HT1080 (cell line): ENCODE measurements at places on chromosomes 16 and 17.

GRCh38 chr16:23062524-23062923 is 86.7 kb downstream of the USP31 start:
- no peak for DNase-seq

- no peak for DNase-seq
Measured at GRCh38 chr17:9255833-9256232, 234.5 kb downstream of the NTN1 start.

- DNase-seq: no peak
Measured at GRCh38 chr16:88703486-88704309, 2.5 kb downstream of the RNF166 start.

GRCh38 chr16:47947723-47948122 is 208.1 kb downstream of the ABCC12 start:
- no peak for DNase-seq

- DNase-seq: no peak
Measured at GRCh38 chr16:83630979-83631378, 176.8 kb upstream of the HSBP1 start.

- DNase-seq: no peak
Measured at GRCh38 chr17:4944163-4944553, 4.1 kb downstream of the RNF167 start.

GRCh38 chr17:78783711-78784324 is 1.7 kb upstream of the CYTH1 start:
- DNase-seq: no peak

DNA sequence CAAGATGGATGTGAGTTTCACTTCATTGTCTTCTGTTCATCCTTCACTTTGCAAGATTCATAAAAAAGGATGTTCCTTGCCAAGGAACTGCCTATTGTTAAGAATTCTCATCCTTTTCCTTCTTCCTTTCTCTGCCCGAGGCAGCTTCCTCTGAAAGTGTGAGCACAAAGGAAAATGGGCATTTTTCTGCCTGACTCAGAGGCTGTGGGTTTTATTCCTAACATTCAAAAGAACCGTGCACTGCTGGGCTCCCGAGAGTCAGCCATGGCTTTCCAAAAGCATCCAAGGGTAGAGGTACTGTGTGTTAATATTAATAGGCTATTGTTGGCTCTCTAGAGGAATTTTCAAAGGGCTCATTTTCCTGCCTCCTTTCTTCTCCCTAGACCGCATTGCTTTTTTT is 289.4 kb downstream of the ABCC12 start:
- DNase-seq: peak; percentile 30

- DNase-seq: no peak
Measured at GRCh38 chr17:7509937-7510336, 25.8 kb downstream of the POLR2A start.

DNA sequence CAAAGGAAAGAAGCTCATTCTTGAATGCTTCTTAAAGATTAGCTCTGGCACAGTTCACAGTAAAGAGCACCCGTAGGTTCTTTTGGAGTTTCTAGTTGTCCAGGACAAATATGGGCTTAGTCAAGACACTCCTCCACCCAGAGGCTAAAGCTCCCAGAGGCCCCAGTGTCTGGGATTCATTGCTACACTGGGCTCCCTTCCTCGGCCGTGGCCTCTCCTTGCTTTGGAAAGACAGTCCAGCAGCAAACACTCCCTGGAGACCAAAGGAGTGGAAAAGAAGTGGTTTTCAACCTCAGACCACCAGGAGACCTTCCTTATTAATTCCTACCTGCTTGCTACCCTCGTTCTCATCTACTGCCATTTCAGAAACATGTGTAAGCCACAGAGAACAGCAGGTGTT is 17.1 kb downstream of the PHB1 start:
- DNase-seq: no peak

DNA sequence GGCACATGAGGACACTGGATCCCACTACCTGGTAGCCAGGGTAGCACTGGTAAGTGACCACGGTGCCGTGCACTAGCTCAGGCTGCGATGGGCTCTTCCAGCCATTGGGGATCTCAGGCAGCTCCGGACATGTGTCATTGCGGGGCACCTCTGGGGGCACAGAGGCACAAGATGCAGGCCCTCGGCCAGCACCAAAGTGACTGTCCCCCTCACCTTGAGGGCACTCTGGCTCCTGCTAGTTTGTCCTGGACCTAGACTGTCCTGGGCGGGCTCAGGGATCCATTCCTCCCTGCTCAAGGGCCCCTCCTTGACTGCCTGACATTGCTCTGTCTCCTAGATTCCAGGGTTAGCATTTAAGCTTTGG is 6.7 kb upstream of the PHF12 start:
- no peak for DNase-seq

DNA sequence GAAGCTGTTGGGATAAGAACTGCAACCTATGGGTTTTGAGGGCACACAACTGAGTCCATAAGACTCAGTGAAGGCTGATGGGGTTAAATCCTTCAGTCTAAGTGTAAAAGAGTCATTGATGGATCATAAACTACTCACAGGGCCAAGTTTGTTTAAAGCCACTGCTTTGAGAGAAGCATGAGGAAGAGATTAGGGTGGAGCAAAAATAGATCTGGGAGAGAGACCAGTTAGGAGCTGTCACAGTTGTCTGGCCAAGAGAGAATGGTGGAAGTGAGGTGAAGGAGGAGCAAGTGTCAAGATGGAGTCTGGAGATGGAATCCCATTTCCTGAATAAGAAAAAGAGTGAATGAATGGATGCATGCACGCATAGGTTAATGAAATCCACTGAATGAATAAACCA is 379.1 kb upstream of the CDH11 start:
- no peak for DNase-seq

DNA sequence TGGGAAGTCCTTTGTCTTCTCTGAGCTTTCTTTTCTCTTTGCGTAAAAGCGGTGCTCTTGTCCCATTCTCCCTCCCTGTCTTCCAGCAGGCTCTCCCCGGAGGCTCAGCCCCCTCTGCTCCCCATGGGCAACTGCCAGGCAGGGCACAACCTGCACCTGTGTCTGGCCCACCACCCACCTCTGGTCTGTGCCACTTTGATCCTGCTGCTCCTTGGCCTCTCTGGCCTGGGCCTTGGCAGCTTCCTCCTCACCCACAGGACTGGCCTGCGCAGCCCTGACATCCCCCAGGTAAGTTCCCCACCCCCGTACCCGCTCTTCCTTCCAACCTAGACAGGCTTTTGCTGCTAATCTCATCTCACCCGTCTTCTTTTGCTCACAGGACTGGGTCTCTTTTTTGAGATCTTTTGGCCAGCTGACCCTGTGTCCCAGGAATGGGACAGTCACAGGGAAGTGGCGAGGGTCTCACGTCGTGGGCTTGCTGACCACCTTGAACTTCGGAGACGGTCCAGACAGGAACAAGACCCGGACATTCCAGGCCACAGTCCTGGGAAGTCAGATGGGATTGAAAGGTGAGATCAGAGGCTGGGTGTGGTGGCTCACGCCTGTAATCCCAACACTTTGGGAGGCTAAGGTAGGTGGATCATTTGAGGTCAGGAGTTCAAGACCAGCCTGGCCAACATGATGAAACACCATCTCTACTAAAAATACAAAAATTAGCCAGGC is 1.3 kb downstream of the TMEM219 start:
- DNase-seq: no peak

- no peak for DNase-seq
Measured at GRCh38 chr16:4891886-4892216, 44.6 kb downstream of the UBN1 start.

- no peak for DNase-seq
Measured at GRCh38 chr17:45127207-45127547, 5.1 kb downstream of the PLCD3 start.

DNA sequence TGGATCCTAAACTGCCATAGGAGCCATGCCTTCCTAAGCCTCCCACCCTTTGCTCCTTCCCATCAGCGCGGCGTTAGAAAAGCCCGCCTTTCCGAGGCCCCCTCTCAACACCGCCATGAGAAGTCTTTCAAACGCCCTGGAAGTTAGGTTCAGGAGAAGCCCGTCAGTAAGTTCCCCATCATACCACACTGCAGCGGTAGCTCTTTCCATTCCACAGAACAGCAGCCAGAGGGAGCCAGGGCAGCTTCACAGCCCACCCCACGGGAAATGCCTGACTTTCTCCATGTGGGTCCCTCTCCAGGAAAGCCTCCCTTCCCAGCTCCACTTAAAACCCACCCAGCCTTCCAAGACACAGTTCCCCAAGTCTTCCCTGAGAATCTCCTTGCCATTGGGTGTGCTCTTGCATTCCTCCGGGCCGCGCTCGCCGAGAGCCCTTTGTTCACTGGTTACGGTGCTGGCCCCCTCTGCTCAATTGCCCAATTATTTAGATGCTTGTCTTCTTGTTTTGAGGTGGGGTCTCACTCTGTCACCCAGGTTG is 28.7 kb downstream of the KIAA0513 start:
- no peak for DNase-seq

- DNase-seq: peak; percentile 65
Measured at GRCh38 chr17:78241277-78242023, 10.0 kb downstream of the TMEM235 start.

DNA sequence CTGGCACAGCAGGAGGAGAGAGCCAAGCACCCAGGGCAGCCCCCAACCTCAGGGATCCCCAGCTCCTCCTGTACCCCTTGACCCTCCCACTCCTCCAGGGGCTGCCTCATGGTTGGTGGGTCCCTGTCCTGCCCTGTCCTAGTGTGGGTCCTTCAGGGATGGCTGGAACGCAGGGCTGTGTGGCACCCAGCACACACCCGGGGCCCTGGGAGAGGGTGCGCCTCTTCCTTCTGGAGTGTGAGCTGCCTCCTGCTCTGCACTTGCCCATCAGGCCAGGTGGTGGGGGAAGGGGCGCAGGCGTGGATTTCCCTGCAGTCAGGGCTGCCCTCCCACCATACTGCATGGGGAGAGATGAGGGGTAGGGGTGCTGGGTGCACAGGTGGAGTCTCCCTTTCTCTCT is 42.6 kb downstream of the SOCS1 start:
- no peak for DNase-seq

DNA sequence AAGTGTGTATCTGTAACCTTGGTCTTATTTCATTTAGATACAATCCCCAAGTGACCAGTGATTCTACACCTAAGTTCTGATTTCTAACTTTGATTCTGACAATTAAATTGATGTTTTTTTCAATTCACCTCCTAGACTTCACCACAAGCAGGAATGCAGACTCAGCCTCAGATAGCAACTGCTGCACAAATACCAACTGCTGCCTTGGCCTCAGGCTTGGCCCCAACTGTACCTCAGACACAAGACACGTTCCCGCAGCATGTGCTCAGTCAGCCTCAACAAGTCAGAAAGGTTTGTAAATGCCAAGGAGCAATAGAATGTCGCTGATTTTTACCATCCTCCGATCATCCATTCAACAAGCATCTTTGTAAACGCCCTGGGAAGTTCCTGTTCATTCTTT is 177.7 kb downstream of the MRTFB start:
- DNase-seq: no peak

- DNase-seq: no peak
Measured at GRCh38 chr17:57589151-57590034, 155.7 kb downstream of the CCDC182 start.

- DNase-seq: no peak
Measured at GRCh38 chr17:4854111-4854681, 21.1 kb downstream of the MINK1 start.

DNA sequence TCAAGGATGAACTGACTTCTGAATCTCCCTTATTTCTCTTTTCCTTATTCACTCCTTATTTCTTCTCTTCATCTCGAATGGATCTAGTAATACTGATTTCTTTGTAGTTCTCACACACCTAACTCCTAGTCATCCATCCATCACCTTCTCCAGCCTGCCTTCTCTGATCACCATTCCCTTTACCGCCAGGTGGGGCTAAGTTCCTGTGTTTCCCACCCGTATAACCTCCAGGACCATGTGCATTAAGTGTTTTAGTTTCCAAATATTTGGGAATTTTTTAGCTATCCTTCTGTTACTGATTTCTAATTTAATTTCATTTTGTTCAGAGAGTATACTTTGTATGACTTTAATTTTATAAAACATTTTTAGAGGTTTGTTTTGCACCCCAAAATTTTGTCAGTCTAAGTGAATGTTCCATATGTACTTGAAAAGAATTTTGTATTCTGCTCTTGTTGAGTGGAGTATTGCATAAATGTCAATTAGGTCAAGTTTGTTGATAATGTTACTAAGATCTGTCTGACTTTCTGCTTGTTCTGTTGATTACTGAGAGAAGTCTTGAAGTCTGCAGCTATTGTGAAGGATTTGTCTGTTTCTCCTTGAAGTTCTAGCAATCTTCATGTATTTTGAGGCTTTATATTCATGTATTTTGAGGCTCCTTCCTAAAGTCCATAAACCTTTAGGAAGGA is 8.8 kb downstream of the BPTF start:
- no peak for DNase-seq

GRCh38 chr17:79162012-79162963 is 87.7 kb downstream of the ENGASE start:
- DNase-seq: no peak

GRCh38 chr17:75208161-75208560 is 2.7 kb downstream of the NUP85 start:
- no peak for DNase-seq

DNA sequence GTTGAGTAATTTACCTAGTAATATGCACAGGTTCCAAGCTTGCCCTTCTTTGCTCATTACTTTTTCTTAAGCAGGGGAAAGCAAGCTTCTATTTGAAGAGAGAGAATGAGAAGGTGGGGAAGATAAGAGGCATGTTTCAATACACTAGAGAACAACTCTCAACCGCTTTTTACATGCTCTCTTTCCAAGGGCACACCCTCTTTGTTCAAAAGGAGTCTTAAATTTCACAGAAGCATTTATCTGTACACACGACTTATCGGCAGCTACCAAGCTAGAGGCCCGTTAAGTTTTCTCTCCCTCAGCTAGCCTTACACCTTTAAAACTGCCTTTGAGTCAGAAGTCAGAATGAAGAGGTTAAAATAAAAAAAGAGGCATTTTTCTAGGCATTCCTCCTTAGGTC is 79.6 kb downstream of the STH start:
- DNase-seq: no peak

DNA sequence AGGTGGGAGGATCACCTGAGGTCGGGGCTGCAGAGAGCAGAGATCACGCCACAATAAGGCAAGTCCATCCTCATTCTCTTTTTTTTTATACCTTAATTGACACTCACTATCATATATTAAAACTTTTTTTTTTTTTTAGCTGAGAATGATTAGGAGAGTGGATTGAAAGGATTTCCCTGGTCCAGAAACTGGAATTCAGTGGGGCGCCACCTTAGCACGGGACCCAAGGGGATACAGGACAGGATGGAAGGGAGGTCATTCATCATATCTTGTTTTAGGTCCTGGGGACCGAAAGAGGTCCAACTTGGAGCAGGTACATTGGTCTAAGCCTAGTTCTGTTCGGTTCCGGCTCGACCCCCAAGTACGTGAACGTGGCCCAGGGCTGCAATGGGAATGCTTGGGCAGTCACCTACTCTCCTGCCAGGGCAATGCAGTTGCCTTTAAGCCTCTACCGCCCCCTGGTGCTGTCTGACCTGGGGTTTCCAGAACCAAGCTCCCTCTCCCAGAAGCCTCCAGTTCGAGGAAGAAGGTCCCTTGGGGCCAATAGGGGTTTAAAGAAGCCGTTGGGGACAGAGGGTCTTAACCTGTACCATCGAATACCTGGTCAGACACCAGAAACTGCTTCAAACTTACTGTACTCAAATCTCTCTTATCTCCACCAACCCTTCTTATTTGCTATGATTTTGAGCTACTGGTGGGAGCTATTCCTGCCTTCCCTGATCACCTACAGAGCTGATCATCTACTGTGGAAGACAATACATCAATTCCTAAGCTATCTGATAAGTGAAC is 19.9 kb upstream of the GPATCH8 start:
- DNase-seq: peak; percentile 50
